Fibroblast of gingiva (primary cell): ENCODE measurements at places on chromosomes 2 and 18.

GRCh38 chr2:42359304-42359964 lies 1.6 kb downstream of the COX7A2L start:
- DNase-seq, result no peak

- DNase-seq, result no peak
Measured at GRCh38 chr2:9753665-9754531, 89.4 kb upstream of the TAF1B start.

DNA sequence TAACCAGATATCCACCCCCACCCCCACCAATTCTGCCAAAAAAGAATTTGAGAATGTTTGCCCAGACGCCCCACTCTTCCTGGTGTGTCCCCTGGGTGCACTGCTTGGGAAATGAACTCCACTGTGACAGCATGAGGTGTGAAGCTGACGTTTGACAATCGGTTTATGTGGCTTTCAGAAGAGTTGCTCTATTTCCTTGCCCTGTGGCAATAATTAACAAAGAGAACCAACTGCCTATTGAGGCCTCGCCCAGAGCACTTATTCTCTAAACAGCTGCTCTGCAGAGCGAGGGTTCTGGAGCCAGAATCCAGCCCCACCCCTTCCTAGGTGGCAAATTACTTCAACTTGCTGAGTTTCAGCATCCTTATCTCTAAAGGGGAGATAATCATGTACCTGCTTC lies 115.8 kb upstream of the SIX3 start:
- DNase-seq, result no peak

GRCh38 chr2:7725850-7726242 lies 808.6 kb downstream of the RNF144A start:
- no peak for DNase-seq

GRCh38 chr18:9530226-9531009 lies 55.1 kb downstream of the RALBP1 start:
- DNase-seq, result no peak

DNA sequence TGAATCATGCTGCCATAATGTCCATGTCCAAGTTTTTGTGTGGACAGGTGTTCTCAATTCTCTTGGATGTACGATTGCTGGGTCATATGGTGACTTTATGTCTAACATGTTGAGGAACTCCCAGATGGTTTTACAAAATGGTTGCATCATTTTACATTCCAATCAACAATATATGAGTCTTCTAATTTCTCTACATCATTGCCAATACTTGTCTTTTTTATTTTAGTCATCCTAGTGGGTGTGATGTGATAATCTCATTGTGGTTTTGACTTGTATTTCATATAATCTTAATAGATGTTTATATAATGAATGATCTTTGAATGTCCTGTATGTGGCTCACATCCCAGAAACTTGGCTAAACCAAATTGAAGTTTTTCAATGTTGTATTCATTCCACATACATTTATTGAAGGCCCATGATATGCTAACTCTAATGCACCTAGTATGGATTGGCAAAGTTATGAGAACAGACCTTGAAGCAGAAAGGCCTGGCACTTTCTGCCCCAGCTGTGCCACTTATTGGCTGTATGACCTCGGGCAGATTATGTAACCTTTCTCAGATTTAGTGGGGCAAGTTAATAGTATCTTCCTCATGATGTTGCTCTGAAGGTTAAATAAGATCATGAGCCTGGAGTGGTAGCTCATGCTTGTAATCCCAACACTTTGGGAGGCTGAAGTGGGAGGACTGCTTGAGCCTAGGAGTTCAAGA lies 205.4 kb downstream of the RAB3GAP1 start:
- peak; percentile 62 for DNase-seq

DNA sequence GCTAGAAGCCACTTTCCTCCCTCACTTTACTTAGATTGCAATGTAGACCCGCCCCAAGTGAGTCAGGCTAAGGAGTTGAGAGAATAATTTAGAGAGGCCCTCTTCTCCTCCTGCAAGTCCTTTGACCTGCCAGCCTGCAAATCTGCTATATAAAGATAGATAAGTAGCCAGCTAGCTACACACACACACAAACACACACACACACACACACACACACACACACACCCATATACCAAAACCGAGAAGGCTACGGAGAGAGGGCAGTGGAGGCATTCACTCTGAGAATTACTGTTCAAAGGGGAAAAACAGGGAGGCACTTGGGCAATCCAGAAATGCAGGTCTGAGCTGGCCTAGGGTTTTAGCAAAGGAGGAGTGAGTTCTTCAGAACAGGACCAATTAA lies 23.0 kb upstream of the SMAD7 start:
- no peak for DNase-seq

DNA sequence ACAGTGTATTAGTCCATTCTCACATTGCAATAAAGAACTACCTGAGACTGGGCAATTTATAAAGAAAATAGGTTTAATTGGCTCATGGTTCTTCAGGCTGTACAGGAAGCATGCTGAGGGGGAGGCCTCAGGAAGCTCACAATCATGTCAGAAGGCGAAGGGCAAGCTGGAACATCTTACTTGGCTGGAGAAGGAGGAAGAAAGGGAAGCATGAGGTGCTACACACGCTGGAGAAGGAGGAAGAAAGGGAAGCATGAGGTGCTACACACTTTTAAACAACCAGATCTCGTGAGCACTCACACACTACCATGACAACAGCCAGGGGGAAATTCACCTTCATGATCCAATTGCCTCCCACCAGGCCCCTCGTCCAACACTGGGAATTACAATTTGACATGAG lies 95.3 kb upstream of the FAM110C start:
- no peak for DNase-seq

DNA sequence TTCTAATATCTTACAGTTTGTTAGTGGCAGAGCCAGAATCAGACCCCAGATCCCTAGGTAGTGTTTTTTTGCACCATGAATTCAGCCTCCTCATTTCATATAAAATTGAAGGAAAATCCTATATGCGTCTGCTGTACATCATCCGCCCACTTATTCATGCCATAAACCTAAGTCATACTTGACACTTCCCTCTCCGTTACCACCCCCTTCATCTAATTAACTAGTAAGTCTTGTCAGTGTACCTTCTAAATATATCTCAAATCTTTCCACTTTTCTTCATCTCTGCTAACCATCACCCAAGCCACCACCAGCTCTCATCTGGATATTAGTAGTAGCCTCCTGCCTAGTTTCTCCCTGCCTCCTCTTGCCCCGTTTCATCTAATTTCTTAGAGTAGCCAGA lies 248.7 kb upstream of the SIX3 start:
- no peak for DNase-seq

GRCh38 chr18:79597176-79597830 lies 82.3 kb upstream of the CTDP1 start:
- DNase-seq, result no peak

- no peak for DNase-seq
Measured at GRCh38 chr2:190376591-190377245, 31.4 kb upstream of the MFSD6 start.

DNA sequence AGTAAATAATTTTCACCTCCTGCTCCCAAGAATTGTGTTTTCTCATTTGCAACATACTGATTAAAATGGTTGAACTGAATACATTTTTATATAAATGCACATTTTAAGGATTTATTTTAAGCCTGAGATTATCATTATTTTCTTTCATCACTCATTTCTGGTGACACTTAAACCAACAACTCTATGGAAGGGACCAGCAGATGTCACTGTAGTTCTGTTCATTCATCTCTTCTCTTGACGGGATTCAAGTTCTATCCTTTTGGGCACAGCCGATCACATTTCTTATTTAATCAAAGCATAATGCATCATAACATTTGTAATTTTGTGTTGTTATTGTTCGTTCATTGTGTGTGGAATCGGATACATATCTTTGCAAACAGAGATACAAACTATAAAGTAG lies 417.9 kb downstream of the HRH4 start:
- peak; percentile 53 for DNase-seq

GRCh38 chr2:33494155-33494779 lies 17.8 kb downstream of the RASGRP3 start:
- DNase-seq, result no peak

DNA sequence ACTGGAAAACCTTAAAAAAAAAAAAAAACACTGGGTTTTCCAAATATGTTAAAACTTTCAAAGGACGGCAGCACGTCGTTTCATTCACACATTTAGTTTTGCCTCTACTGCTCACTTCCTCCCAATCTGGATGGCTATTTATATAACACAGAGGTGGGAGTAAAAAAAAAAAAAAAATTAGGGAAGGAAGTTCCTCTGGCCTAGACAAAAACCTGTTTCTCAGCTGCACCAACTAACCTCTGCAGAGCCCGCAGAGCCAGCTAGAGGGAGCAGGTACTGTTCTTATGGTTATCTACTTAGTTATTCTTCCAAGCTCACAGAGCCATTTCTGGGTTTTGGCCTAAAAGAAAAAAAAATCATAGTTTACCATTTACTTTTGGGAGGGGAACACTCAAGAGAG lies 28.1 kb downstream of the SLC1A4 start:
- DNase-seq, result no peak

GRCh38 chr2:168650781-168651180 lies 151.7 kb upstream of the NOSTRIN start:
- DNase-seq, result no peak

DNA sequence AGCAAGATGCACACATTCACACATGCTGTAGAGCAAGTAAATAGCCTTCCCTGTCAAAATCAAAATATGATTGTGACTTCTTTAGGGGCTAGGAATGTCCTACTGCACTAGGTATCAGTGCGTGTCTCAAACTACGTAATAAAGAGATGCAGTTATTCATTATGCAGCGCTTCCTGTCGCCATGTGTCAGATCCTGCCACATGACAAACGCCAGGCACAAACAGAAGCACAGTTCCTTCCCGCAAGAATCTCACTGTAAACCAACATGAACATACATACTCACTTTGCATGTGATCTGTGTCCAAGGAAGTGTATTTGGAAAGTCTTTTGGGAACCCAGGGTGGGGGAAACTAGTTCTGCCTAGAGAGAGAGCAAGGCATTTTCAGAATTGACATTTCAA lies 599.9 kb downstream of the RNF144A start:
- DNase-seq, result no peak

DNA sequence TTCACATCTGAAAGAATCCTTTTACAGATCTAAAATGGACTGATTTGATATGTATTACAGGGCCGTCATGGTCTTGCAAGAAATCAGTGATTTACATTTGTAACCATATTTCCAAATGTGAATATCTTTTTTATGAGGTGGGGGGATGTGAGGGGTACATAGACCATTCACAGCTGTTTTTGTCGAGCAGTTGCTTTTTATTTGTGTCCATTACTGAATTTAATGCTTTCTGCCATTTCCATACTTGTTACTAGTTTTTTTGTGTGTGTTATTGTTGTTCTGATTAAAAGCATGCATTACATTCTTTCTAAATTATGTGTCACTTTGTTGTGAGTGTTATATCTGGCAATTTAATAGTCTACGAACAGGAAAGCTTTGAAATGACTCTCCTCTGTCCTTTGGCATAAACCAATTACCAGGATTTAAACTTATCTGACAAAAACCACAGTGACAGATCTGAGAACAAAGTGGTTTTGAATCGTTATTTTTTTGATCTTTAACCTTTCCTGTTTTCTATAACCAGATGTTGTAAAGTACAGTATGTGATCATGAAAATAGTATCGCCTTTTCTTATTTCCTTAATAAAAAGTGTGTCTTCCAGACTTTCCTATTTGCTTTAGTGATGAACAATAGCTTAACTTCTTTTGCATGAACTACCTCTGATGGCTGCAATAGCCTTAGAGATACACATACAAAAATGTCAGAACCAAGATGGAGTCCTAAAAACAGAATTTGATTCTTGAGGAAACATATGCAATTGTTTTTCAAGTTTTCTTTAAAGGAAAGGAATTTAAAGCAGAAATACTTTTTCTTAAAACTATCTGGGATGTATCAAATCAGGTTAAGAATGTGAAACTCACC lies 354.2 kb upstream of the ACVR2A start:
- DNase-seq, result no peak

DNA sequence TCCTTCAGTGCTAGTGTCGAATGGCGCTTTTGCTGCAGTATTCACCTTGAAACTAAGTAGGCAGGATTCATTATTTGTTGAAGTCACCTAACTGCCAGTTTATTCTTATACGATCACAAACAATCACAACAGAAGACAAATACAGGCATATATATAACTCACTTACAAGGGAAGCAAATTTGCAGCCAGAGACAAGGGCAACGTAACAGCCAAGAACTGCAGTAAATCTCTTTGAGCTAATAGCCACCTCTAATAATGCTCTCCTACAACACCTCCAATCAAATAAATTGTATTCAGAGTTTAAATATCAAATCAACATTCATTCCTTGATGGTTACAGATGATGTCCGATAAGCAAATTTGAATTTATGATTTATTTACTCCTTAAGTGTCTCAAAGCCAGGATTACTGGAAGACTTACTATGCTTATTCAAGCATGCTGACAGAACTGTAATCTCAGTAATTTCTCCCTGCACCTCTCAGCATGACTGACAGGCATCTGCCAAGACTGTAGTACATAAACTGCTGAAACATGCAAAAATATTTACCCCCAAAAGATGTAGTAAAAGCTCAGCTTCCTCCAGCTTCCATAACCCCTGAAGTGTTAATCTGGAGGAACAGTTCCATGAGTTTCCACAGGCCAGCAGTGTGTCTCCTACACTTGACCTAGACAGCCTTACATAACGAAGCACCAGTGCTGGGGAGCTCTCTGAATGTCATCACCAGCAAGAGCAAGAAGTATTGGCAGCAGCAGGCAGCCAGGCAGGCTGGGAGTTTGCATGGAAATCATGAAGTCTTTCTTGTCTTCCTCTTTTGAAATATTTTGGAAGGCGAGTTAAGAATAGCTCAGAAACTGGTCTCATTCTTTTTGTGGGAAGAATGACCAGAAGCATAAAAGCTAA lies 20.9 kb upstream of the SCN1A start:
- DNase-seq, result no peak

GRCh38 chr2:23146011-23146410 lies 239.0 kb upstream of the KLHL29 start:
- DNase-seq, result no peak

- no peak for DNase-seq
Measured at GRCh38 chr2:66236816-66237802, 197.8 kb upstream of the MEIS1 start.

DNA sequence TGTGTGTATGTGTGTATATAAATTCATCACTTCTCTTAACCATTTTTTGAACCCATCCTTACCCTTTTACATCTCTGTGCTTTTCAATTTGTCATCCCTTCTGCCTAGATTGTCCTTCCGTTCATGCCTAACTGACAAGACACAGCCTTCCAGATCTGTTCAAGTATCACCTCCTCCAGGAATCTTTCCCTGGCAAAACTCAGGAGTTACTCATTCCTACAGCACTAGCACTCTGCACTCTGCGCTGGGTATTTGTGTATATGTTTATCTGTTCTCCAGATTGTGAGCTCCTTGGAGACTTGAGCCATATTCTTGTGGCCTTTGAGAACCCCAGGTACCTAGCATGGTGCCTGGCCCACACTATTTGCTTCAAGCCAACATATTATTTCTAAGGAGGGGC lies 26.8 kb upstream of the ASXL2 start:
- DNase-seq, result no peak

DNA sequence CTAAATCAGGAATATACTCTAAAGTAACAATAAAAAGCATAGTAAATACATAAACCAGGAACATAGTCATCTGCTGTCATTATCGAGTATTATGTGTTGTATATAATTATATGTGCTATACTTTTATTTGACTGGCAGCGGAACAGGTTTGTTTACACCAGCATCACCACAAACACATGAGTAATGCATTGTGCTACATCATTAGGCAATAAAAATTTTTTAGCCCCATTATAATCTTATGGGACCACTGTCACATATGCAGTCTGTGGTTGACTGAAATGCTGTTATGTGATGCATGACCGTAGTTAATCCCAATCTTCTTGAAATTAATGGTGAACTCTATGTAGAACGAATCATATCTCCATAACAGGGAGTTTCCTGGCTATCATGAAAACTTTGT lies 136.7 kb upstream of the ZFP36L2 start:
- DNase-seq, result no peak
